GM03348 (cell line): ENCODE measurements at places on chromosomes 5 and 9.

GRCh38 chr5:26719803-26720202 is 318.6 kb downstream of the CDH9 start:
- no peak for DNase-seq

GRCh38 chr5:2751592-2752021 is at the start of gene IRX2:
IRX2 (minus strand) TSS chr5:2751677; CDS start chr5:2751413, 264 bp downstream.
- DNase-seq: peak; percentile 98

GRCh38 chr5:114305402-114306207 is 56.3 kb upstream of the KCNN2 start:
- DNase-seq: no peak

- DNase-seq: no peak
These were observed 1.1 kb downstream of the PTGER4 start for GRCh38 chr5:40680741-40681362.

- no peak for DNase-seq
These were observed 22.4 kb upstream of the CAVIN4 start for GRCh38 chr9:100555471-100555870.

DNA sequence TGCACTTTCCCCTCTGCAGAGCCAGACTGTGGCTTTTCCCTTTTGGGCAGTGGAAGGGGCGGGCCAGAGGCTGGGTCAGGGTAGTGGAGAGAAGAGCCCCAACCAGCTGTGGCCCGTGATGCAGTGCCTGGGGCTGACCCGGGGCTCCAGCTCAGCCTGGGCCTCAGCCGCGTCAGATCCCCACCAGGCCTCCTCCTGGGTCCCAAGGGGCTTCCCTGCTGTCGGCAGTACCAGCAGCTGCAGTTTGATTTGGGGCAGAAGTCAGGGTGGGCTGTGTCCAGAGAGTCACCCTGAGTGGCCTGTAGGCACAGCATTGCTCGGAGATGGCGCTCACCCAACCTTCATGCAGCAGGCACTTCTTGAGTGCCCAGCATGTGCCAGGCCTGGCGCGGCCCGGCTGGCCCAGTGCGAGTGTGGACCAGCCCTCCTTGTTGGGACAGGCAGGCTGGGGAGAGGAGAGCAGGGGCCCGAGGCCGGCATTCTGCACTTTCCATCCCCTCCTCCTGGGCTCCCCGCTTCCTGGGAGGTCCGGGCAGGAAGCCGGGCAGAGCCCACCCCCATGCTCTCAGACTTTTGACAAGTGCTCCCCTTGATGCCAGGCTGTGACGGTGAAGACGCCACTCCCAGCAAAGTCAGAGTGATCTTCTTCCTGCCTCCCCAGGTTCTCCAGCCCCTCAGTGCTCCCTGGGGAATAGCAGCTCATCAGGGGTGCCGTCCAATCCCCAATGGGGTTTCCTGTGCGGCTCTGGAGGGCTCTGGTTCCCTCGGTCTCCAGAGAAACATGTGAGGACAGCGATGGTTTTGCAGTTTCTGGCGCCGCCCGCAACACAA is 88.3 kb upstream of the COL5A1 start:
- DNase-seq: no peak

- DNase-seq: no peak
These were observed 78.1 kb downstream of the HSPA4 start for GRCh38 chr5:133129950-133130349.

- no peak for DNase-seq
These were observed 27.2 kb upstream of the LAMC3 start for GRCh38 chr9:130981756-130982137.

DNA sequence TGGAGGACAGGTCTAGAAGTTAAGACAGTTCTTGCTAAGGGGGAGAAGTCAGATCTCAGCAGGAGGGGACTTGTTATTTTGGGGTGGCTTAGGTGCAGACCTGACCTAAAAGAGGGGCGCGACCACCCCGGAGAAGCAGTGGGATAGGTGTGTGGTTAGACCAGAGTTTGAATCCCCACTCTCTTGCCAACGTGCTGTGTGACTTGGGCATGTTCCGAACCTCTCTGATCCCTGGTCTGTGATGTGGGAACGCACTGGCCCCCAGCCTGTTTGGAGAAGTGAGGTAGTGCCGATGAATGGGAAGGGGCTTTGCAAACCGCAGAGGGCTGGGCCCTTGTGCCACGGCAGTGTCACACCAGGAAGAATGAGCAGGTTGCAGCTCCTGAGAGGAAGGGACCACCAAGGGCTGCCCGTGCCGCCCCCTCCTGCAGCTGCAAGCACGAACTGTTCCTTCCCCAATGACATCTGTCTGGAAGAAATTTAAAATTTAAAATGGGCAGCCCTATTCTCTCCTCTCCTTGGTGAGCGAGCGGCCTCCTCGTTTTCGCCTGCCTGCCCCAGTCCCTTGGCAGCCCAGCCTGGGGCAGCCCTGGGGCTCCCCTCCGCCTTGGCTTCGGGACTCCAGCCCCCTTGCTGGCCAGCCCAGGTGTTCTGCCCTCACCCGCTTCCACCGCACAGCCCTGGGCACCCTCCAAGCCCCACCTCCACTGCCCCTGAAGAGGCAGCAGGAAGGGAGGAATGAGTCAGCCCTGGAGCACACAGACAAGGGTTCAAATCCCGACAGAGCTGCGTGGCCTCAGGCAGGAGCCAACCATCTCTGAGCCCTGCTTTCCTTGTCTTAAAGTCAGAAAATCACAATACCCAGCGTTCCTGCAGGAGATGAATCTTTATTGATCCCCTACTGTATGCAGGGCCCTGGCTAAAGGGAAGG is 1.6 kb downstream of the FIBCD1 start:
- DNase-seq: no peak

DNA sequence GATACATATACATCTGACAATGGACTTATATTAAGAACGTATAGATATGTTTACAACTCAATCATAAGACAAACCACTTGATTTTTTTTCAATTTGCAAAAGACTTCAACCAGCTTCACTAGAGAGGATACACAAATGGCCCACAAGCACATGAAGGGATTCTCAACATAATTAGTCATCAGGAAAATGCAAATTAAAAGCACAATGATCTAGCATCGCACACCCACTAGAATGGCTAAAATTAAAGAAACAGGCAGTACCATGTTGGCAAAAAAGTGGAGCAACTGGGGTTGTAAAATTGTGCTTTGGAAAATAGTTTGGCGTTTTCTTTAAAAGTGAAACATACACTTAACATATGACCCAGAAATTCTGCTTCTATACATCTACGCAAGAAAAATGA is 80.0 kb upstream of the TRIO start:
- peak; percentile 32 for DNase-seq

DNA sequence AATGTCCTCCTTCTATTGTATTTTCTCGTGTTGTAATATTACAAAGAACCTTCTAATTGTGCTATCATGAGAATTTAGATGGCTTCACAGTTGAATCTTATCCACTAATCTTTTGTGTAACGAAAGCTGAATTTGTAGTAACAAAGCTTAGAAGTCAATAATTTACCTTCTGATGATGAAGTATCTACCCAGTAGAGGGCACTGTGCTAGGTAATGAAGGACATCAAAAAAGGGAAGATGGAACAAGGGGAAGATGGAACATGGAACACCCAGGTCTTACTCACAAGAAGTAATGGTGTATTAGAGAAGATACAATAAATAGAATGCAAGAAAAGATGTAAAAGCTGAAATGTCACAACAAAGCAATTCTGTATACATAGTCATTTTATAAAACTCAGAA is 131.0 kb upstream of the CCNG1 start:
- no peak for DNase-seq

DNA sequence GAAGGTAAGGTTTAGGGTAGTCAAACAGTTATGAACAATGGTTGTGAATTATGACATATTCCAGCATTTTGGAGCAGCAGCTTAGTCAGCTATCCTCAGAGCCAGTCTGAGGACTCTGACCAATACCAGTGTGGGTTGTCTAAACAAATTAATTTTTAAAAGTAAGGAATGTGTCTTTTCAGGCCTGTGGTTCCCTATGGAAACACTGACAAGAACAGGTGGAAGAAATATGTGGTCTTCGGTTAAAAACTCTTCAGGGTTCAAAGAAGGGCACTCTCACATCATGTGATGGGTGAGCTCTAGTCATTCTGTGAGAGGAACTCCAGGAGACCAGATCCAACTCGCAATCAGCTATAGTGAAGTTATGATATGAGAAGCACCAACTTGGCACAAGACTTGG is 33.5 kb upstream of the ALDOB start:
- DNase-seq: no peak

DNA sequence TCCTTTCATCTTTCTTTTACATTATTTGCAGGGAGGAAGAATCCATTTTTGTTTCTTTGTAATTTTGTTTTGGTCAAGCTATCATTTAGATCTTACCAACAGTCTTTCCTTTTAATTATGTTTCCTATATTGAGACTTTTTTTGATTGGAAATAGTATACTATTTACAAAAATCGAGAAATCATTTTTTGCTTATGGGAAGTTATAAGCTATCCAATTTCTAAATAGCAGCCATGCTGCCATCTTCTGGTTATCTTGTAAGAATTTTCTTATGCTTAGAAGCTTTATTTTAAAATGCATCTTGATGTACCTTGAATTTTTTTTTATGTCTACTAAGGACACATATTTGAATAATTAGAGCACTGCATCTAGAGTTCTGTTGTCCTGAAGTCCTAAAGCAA is 821.2 kb downstream of the PTPRD start:
- no peak for DNase-seq

DNA sequence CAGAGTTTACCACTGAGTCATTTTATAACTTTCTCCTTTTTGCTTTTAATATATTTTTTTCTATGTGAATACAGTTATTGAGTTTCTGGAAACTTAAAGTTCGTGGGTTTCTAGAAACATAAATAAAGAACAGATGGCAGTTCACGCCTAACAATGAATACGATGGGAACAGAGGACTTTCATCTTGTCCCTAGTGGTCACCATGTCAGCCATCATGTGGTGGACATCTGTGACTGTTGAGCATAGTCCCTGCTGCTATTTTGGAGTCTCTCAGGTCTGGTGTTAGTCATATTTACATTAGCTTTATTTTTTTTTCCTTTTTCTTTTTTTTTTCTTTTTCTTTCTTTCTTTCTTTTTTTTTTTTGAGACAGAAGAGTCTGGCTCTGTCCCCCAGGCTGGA is 85.3 kb downstream of the XRCC4 start:
- DNase-seq: no peak

- DNase-seq: no peak
These were observed 485.2 kb upstream of the FTMT start for GRCh38 chr5:121366515-121366914.

GRCh38 chr5:171029401-171029800 is 167.6 kb downstream of the RANBP17 start:
- no peak for DNase-seq

DNA sequence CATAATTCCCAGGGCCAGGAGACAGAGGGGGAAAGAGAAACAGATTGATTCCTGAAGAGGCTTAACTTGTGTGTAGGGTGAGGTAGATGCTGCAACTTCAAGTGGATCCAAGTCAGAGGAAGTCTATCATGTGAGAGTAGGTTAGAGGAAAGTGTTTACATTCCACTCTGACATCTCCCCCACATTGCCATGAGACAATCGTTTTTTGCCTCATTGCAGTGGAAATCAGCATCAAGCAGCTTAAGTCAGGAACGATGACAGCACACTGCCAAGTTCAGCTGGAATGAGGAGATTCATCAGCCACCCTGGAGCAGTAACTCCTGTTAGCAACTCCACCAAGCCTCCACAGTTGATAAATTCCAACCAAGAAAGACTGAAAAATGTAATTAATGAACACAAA is 689.7 kb upstream of the MEF2C start:
- peak; percentile 27 for DNase-seq

GRCh38 chr5:146995878-146996277 is 117.3 kb upstream of the PPP2R2B start:
- no peak for DNase-seq

- DNase-seq: peak; percentile 73
These were observed 58.3 kb downstream of the MTX3 start for GRCh38 chr5:79932510-79933504.

- no peak for DNase-seq
These were observed 550.6 kb upstream of the CLINT1 start for GRCh38 chr5:158409507-158409906.

- DNase-seq: peak; percentile 15
These were observed 154.2 kb downstream of the FOCAD start for GRCh38 chr9:20838218-20838617.

- no peak for DNase-seq
These were observed 30.5 kb upstream of the MSX2 start for GRCh38 chr5:174693697-174694385.

GRCh38 chr9:87577746-87578145 is 80.1 kb downstream of the DAPK1 start:
- no peak for DNase-seq

DNA sequence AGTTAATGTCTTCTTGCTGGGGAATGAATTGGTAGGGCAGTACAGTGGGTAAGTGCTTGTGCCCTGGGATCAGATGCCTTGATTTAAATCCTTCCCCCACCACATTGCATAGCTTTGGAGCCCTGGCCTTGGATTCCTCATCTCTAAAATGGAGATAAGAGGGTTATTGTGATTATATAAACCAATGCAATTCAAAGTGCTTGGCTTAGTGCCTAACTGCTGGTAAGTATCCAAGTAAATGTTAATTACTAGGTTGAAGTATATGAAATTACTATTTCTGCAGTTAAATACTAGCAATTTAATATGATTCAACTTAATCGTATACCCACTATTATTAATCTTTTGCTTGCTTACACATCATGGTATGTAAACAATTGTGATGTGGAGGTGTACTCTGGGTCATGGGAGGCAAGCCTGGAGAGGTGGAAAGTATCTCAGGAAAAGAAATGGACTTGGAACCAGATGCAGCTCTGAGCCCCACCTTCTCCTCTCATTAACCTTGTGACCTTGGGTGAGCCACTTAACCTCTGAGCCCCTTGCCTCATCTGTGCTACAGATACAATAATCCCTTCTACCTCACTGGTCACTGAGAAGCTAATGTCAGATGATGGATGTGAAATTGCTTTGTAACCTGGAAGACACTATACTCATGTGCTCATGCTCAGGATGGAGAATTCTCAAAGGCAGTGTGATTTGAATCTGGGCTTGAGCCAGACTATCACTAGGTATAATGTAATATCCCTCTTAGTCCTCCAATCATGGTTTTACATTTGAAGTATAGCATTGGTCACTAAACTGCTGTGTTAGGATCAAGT is 23.8 kb downstream of the NEUROG1 start:
- no peak for DNase-seq
